Heart left ventricle (tissue), 16 donors: ENCODE measurements at places on chromosomes 5 and 9. TPM values are rescaled to one million over a fixed set of nuclear protein-coding genes. Genes with fewer than 3 reads are reported as not detected.

GRCh38 chr9:96505316-96505991 is 55.5 kb downstream of the HABP4 start:
- no peak for DNase-seq

DNA sequence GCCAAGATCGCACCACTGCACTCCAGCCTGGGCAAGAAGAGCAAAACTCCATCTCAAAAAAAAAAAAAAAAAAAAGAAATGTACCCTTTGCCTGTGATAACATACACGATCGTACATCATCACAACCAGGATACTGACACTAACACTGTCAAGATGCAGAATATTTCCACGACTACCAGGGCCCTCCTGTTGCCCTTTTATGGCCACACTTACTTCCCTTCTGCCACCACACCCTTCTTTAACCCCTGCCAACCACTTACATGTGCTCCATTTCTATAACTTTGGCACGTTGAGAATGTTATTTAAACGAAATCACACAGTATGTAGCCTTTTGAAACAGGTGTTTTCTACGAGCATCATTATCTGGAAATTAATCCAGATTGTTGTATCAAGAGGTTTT is 69.0 kb upstream of the OTULINL start:
- DNase-seq, result no peak

DNA sequence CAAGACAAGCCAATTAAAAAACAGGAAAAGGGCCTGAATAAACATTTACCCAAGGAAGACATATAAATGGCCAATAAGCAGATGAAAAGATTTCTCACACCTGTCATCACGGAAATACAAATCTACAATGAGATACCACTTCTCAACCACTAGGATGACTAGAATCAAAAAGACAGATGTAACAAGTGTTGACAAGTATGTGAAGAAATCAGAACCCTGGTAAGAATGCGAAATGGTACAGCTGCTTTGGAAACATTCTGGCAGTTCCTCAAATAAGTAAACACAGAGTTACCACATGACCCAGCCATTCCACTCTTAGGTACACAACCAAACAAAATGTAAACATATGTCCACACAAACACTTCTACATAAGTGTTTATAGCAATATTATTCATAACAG is 32.5 kb downstream of the LEAP2 start:
- no peak for DNase-seq

The EIF4E1B gene
- polyA plus RNA-seq, result not detected

DNA sequence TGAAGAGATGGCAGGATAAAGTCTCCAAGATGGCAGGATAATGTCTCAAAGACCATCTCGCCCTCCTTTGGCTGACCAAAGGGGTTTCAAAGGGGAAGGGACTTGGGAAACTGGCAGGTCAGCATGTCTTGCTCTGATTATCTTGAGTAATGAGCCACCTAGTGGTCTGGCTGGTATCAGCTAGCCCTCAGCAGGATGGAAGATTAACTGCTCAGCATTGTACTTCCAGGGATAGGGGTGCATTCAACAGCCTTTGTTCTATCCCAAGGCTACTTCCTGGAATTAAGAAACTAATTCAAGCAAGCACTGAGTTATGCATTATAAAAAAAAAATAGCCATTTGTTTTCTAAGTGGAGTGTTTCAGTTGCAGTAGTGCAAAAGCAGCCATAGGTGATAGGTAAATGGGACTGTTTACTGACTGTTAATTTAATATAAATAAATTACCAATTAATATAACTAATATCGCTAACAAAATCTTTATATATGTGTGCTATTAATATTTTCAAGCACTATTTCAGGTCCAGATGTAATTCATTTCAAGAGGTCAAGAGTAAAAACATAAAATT is 555.5 kb downstream of the CDH9 start:
- DNase-seq, result no peak

DNA sequence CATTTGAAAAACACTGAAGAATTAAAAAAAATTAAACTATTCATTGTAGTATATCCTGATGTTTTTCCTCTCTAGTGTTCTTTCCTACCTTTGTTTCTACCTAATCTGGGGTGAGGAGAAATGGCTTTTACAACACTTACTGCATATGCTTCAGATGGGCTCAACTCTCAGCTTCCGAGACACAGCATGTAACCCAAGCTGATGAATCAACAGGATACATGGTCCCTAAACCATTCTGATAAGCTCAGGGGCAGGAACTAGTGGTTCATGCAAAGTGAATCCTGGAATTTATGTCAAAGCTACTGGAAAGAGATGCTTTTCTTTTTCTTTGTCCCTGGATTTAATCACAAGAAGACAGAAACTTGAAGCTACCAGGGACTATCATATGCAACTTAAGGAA is 672.5 kb upstream of the RORB start:
- DNase-seq, result no peak

The TLX3 gene
- not detected for polyA plus RNA-seq

The TTC23L gene
- not detected for polyA plus RNA-seq

The MARCHF3 gene
- 9.9 TPM for polyA plus RNA-seq

- no peak for DNase-seq
These were observed 493.7 kb upstream of the SGCD start for GRCh38 chr5:155833287-155833686.

GRCh38 chr5:79349047-79349446 is 113.1 kb downstream of the JMY start:
- no peak for DNase-seq

DNA sequence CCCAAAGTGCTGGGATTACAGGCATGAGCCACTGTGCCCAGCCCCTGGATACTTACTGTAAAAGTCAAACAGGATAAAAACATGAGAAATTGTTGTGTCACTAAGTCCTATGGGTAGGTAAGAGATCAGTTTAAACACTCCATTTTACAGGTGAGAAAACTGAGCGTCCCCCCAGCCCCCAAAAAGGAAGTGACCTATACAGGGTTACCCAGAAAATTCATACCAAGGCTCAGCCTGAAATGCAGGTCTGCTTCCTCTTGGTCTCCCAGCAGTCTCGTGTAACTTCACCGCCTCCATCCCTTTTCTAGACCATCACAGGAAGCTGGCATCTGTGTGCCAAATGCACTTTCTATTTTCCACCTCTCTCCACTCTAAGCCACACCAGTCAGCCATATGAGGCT is 57.2 kb downstream of the TMOD1 start:
- DNase-seq, result no peak

DNA sequence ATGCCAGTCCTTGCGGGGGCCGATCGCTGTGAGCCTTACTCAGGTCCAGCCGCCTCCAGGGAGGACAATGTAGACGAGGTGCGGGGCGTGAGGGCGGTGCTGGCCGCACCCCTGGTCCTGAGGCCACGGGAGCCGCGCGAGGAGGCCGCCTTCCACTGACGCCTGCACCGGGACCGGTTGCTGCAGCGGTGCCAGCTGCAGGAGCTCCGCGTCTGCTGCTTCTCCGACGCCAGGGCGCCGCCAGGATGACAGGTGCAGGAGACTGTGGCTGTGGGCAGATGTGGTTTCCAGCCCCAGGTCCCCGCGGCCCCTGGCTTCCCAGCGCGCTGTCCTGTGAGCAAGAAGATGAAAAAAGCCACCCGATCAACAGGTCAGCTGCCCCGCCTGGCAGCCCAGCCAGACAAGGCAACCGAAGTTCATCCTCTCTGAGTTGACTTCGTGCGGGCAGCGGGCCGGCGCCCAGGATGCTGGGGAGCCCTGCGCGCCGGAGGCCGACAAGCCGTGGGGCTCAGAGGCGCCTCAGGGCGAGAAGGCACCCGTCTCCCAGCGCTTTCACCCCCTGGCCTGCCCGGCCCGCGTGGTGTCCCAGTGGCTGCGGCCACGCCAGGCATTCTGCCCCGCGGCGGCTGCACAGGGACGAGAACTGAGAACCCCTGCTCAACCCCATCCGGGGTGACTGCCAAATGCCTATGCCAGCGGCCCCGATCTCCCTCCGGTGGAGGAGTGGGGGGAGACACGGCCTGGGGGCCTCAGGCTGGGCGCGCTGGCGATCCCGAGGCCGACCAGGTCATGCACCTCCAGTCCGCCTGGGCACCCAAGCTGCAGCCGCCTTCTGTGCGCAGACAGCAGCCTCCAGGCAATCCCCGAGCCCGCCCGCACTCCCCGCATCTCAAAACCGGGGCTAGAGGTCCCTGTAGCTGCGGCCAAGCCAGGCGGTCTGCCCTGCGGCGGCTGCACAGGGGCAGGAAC is 43.4 kb upstream of the BICD2 start:
- no peak for DNase-seq

DNA sequence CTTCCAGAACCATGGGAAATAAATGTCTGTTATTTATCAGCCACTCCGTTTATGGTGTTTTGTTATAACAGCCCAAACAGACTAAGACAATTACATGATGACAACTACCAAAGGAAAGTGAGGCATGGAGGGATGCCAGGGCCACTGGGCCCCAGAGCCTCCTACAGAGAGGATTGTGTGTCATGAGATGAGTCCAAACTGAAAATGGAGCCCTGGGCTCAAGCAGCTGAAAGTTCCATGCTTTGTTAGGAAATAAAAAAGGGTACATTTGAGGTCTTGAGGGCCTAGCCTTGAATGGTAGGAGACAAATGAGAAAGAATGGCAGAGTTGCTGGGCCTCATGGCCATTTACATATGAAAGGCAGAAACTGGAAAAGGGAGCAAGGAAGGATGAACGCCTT is 586.5 kb downstream of the CETN3 start:
- DNase-seq, result no peak

- no peak for DNase-seq
These were observed 73.4 kb upstream of the ATG10 start for GRCh38 chr5:81898403-81898802.

DNA sequence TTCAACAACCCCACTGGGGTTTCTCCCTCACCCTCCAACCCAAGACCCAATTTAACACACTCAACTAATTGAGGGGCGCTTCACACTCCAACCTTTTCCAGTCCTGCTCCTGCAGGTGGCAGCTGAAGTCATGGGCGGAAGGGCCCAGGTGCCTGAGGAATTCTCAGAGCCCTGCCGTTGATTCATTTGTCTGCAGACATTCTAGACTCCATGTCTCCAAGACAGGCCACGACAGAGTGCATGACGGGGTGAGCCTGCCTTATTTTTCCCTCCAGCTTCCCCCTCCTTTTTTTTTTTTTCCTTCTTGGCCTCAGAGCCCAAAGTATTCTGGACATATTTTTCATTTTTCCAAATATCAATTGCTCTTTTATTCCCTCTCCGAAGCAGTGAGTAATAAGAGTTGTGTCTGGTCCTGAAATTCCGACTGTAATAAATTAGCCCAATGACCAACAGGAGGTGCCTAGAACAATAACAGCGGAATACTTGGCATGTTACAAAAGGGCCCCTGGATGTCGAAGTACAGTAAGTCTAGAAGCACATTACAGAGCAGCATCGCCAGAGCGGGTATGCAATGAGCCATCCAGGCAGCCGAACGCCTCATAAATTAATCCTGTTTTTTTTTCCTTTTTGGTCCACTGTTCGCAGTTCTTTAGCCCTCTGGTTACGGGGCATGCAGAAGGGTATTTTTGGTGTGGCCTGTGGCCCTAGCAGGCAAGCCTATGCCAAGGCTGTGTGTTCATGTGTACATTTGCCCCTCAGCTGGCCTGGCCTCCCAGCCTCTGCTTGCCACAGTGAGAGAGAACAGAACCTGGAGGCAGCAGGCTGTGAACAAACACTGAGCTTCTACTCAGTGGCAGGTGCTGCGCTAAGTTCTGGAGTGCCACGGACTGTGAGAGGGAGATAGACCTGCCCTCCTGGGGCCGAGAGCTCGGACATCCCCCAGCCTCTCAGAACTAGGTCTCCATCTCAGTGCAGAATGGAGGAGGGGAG is 8.6 kb upstream of the SMIM23 start:
- no peak for DNase-seq

- no peak for DNase-seq
These were observed 362.0 kb upstream of the CDH10 start for GRCh38 chr5:25006734-25007133.

DNA sequence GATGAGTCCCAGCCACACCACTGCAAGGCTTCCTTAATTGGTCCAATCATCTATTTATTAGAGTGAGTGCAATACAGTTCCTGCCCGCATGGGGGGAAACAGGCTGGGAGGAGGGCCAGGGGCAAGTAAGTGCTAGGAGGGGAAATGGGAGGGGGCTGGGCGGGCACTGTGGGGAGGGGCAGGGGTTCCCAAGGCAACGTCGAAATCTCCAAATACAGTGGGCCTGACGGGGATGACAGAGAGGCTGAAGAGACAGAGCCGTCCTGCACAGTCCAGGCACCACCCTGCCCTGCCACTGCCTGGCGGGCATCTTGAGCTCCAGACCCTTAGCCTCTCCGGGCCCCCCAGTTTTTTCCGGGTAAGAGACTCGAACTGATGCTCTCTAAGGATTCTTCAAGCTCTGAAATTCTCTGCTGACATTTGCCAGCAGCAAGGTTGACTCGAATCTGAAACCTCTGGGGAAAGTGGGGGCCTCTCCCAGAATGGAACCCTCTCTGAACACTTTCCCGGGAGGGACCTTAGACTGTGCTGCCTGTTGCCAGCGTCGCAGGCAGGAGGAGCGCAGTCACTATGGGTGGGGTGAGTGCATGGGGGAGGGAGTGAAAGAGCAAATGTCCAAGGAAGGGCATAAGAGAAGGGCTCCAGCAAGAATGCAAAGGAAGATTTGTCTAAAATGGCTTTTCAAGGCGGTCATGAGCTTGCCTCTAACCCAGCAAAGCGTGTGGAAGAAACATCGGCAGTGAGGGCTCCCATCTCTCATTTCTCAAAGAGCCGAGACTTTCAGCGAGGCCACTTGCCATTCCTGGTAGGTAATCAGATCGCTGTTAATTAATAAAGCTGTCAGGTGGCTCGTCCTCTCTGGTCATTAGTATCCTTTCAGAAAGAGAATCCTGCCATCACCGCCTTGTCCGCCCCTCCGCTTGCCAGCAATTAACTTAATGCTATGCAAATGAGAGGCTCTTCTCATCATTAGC is 99.0 kb downstream of the GTF3C4 start:
- peak; percentile 51 for DNase-seq

The C9orf50 gene
- polyA plus RNA-seq, result not detected

- DNase-seq, result no peak
These were observed 264.4 kb downstream of the SH3GL2 start for GRCh38 chr9:17843236-17843635.

DNA sequence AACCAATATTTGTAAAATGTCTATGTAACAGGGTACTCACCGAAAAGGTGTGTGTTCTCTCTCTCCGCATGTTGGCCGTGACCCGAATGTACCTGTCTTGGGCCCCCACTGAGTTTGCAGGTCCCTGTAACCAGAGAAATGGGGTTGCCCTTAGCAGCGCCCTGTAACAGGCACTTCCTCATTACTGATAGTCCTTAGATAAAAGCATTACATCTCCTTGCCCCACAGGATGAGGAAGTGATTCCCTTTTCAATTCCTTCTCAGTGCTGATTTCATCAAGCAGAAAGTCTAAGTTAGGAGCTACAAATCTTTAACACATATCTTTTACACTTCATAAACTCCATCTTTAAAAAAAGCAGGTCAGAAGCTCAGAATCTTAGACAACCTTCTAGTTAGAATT is 15.2 kb upstream of the HMHB1 start:
- DNase-seq, result no peak

The ZDHHC11B gene
- polyA plus RNA-seq, result 8.8 TPM

DNA sequence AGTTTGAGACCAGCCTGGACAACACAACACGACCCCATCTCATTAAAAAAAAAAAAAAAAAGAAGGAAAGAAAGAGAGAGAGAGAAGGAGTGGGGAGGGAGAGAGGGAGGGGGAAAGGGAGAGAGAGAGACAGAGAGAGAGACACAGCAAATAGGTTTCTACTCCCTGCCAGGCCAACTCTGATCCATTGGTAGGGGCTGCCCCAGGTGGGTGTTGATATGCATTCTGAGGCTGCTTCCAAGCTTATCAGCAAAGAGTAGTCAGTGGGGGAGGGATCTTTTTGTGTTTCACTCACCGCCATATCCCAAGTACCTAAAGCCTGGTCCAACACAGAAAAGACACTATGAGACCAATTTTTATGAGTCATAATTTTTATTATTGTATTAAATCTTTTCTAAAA is 57.0 kb upstream of the SAP30L start:
- no peak for DNase-seq

The CARD6 gene
- polyA plus RNA-seq, result 2.2 TPM

GRCh38 chr9:104775976-104776375 is 12.0 kb downstream of the NIPSNAP3B start:
- no peak for DNase-seq
